C1 segment of cervical spinal cord (tissue), 14 donors: ENCODE measurements at places on chromosomes 4 and X.

- peak; percentile 7 for DNase-seq
These were observed 1.8 kb downstream of the ATP11C start for GRCh38 chrX:139930916-139931645.

GRCh38 chr4:76854858-76855257 is 43.1 kb downstream of the SOWAHB start:
- no peak for DNase-seq

DNA sequence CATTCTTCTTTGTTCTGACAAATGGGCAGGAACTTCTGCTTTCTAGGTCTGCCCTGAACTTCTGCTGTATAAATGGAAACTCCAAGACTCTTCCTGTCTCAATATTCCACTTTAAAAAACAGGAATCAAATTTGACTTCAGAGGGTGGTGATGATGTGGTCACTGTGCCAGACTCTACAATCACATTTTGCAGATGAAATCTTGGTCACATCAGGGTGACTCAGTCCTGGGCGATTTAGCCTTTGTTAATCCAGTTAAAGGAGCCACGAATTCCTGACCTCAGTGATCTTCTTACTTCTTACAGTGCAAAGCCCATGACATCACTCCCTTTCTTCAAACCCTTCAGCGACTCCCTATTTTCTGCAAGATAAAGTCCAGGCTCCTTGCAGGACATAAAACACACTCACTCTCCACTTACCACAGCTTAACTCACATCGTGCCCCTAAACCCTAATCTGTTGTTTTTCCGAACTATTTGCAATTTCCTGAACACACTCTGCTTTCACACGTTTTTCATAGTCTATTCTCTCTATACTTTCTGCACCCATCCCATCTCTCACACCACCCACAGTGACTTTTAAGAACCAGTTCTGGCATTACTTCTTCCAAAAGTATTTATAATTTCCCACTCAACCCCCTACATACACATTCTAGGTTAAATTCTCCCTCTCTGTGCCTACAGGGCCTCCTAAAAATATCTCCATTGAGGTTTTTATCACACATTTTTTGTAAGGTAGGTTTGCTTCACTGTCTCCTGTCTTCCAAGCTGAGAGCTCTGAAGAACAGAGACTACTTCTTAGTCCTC is 11.1 kb downstream of the GASK1B start:
- DNase-seq = no peak

DNA sequence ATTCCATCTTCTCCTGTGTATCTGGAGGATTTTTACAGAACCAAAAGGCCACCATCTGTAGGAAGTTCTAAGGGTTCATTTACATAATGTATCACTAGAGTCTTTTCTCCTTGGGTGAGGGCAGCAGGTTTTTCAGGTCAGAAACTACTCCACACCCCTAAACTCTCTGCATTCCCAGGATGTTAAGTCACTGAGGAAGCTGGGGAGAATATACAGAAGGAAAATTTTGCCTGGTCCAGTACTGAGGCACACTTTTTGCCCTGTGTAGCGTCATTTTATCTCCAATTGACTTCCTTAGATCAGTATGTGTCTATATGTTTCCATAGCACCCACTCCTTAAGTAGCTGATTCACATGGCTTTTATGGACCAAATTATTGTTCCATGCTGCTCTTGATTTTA is 17.0 kb downstream of the XKRX start:
- DNase-seq = no peak

- no peak for DNase-seq
These were observed 129.3 kb downstream of the SHROOM3 start for GRCh38 chr4:76564123-76564915.

- no peak for DNase-seq
These were observed 809.0 kb downstream of the FAT4 start for GRCh38 chr4:126123611-126124325.

GRCh38 chr4:80171251-80171650 is 26.1 kb upstream of the PRDM8 start:
- no peak for DNase-seq

GRCh38 chrX:2723286-2723879 is 28.5 kb upstream of the XG start:
- no peak for DNase-seq

DNA sequence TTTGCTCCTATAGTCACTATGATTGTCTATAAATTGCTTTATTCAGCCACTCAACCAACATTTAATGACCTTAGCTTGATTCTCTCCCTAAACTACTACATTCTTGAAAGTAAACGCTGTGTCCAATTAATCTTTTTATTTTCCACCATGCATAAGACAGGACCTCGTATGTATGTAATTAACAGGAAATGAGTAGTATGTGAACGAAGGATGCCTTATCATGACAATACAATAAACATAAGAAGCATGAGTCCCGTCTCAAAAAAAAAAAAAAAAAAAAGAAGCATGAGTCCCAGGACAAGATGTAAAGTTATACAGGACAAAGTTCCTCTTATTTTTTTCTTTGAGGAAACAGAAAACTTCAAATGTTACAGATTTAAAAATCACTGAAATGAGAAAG is 92.5 kb downstream of the PPP3CA start:
- DNase-seq = no peak

- no peak for DNase-seq
These were observed 121.1 kb downstream of the SPATA18 start for GRCh38 chr4:52172166-52172565.

GRCh38 chr4:100696531-100696930 is 178.7 kb upstream of the EMCN start:
- DNase-seq = no peak

GRCh38 chr4:60812811-60813210 is 387.3 kb upstream of the ADGRL3 start:
- no peak for DNase-seq

DNA sequence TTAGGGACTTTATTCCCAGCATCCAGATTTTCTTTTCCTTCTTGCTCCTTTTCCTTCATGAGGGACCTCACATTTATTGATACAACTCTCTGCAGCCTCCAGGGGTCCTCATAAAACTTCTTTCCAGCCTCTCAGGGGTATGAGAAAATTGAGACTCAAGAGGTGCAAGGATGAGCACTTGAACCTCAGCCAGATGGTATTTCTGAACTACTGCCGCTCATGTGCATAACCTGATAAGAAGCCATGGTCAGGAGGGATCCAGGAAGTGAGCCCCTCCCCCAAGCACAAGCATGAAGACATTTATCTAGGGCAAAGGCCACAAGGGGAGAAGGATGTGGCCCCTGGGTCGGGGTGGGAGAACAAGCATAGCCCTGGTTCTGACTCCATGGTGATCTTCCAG is 73.3 kb downstream of the TSPAN7 start:
- no peak for DNase-seq

GRCh38 chr4:35342833-35343232 is 901.5 kb downstream of the ARAP2 start:
- DNase-seq = no peak

DNA sequence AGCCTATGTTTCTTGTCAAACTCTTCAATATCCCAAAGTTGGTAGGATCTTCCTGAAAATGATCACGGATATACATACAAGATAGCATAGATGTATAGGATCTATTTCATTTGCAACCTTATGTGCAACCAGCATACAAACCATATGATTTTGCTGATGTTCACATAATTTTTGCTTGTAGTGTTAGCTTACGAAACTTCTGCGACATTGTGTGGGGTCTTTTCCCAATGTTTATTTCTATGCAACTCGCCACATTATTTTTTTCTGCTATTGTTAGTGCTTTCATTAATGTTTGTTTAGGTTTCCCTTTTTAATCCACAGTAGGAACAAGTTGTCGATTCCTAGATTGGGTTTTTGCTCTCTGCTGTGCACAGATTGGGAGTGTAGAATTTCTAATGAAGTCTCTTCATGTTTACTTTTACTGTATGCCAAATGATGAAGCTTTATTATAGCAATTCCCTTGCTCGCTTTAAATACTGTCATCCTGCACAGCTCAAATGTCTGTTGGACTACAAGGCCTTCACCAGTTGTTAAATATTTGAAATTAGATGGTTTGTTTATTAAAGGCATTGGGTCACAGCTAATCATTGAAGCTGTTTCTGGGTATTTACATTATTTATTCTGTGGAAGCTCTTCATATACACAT is 257.6 kb upstream of the PCDH7 start:
- DNase-seq = no peak

DNA sequence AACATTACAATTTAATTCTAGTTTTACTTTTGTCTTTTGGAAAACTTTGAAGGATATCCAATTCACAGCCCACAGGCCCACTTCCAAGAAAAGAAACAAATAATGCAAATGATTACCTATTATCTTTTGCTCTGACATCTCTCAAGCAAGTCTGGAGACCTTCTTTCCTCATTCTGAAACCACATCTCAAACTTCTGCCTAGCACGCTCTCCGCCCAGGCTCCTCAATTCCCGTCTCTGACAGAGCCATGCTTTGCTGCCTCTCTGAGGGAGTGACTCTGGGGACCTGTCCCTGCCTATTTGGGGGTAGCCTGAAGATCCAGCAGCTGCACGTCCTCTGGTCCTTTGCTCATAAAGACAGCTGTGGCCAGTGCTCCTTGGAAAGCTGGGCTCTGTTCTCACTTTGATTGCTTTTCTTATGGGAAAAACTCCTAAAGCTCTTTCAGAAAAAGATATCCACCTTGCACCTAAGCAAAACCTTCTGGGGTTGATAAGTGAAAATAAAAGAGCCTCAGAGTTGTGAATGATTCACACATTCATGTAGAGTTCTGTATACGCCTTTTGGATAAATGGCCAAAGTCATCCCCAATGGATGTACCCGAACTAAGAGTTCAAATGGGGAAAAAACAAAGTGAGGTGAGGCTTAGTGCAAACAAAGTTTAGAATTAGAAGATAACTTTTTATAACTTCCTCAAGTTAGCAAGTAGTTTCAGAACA is 72.4 kb upstream of the TNIP3 start:
- no peak for DNase-seq
